Stimulated activated naive CD4-positive, alpha-beta T cell treated with Interleukin-2 at 50 U/mL for 16 hours (primary cell): ENCODE measurements at places on chromosomes 7 and 10.

DNA sequence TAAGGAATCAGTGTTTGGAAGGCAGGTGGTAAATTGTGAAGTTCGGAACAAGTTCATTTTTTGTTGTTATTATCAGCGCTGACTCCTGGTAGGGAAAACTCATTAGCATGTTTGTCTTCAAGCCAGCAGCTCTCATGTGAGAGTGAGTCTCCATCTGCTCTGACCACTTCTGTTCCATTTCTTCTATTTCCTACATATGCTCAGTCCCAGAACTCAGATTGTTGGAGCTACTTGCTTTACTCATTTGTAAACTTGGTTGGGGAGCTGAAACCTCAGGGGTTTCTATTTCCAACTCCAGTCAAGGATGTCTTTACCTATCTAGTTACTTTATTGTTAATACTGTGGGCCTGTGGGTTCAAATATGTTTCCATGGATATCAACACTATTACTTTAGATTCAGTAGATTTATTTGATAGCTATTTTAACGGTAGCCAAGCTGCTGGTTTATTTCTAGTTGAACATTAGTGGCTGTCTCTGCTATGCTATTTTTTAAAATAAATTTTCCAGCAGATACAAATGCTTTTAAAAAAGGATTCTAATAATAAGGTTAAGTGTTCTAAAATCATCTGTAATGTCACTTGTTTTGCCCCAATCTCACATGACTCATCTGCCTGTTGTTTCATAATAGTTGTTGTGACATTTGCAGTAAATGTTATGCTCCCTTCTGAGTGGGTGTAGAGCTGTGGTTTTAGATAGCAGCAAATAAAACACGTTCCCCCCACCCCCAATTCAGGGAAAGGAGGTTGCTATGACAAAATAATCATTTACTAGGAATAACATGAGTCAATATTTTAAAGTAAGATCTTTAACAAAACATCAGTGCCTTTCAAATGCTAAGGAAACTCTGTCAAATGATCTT lies 143.3 kb downstream of the HDAC9 start:
- DNase-seq, result peak; percentile 9

GRCh38 chr10:55024713-55025112 lies 223.7 kb upstream of the PCDH15 start:
- no peak for DNase-seq

DNA sequence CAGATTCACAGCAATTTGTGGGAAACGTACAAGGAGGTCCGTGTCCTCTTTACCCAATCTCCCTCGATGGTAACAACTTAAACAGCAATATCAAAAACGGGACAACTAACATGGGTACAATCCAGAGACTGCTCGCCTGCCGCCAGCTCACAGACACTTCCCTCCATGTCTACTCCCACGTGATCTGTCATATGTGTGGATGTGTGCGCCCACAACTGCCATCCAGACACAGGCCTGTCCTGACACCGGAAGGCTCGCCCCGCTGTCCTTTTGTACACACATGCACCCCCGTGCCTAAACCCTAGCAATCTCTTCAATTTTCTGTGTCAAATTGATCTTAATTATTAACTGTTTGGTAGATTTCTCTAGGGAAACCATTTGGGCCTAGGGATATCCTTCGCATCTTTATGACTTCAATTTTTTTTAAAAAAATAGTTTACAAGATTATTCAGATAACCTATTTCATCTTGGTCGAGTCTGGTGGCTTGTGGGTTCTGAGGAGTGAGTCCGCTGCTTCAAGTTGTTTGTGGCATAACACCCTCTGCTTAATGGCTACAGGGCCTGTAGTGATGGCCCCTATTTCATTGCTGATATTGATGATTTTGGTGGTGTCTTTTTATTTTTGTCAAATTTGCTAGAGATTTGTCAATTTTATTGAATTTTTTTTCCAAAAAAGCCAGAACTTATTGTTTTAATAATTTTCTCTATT lies 260.6 kb downstream of the MAD1L1 start:
- DNase-seq, result no peak

GRCh38 chr10:68471586-68472408 lies at the start of gene DNA2:
TSS of gene DNA2 (minus strand) at chr10:68471973. CDS start at chr10:68471864, 109 bp downstream.
- peak; percentile 64 for DNase-seq

DNA sequence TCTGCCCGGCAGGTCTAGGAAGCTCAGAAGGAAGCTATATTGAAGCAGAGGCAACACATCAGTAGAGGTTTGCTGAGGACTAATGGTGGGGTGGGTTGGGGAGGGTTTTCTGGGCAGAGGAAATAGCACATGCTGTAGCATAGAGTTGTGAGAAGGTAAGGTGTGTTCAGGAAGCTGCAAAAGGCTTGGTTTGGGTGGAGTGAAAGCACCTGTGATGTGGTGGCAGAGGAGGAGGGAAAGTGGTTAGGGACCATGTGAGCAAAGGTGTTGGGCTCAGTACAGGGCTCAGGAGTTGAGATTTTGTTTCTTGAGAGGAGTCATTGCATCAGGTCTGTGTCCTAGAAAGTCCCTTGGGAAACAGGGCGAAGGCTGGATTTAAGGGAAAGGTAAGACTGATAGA lies 294.6 kb downstream of the SORCS3 start:
- no peak for DNase-seq

GRCh38 chr7:130641497-130641896 lies 27.1 kb downstream of the COPG2 start:
- no peak for DNase-seq

DNA sequence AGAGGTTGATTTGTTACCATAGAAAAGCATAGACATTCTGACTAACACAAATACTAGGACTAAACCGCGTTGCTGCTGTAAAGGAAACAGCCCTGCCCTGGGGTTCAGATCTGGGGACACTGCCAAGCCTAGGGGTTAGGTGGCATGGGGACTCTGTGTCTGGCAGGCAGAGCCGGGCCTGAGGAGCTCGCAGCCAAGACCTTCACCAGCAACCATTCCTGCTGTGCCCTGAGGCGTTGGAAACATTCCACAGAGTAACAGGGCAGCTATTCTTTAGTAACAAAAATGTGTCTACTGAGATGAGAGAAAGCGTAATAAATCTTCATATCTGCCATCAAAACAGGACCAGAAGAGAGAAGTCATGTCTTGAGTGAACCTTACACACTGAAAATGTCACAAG lies 280.5 kb downstream of the POM121L12 start:
- DNase-seq, result no peak

DNA sequence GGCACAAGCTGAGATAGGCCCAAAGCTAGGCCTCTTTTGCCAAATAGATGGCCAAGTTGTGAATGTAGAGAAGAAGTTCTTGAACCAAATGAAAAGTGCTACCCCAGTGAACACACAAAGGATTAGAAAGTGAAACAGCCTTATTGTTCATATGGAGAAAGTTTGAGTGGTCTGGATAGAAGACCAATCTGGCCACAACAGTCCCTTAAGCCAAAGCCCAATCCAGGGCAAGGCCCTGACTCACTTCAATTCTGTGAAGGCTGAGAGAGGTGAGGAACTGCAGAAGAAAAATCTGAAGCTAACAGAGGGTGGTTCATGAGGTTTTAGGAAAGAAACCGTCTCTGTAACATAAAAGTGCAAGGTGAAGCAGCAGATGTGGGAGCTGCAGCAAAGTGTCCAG lies 18.7 kb upstream of the ATP6V0A4 start:
- DNase-seq, result no peak

DNA sequence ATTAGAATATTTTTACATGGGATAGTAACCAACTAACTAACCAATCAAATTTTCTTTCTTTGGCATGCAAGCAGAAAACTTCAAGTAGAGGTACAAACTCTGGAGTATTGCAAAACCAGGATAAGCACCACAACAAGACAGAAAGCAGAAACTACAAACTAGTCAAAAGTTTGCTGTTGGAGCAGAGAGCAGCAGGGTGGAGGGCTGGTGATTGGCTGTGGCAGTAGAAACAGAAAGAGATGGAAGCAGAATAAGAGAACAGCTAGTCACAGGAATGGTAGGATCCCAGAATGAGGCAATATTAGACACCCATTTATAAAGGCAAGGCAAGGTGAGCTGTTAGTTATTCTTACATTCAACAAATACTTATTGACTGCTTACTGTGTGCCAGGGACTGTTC lies 6.8 kb upstream of the MACC1 start:
- DNase-seq, result no peak

- DNase-seq, result no peak
Observed at GRCh38 chr10:84994722-84995121, 666.3 kb downstream of the CCSER2 start.

DNA sequence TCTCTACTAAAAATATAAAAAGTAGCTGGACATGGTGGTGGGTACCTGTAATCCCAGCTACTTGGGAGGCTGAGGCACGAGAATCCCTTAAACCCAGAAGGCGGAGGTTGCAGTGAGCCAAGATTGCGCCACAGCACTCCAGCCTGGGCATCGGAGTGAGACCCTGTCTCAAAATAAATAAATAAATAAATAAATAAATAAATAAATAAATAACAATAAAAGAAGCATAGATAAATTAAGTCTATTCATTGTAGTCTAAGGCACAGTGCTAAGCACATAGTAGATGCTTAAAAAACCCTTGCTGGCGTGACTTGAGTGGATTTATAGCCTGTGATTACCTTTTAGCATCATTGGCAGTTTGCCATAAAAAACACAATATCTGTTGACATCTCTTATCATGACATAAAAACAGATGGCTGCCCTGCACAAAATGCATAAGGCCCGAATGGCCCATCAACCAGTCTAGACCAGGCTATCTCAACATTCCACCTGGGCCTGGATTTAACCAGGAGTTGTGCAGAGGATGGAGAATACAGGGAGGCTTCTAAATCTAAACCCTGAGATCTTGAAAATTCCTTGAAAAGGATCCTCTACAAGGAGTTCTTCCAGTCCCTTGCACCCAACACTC lies 94.9 kb downstream of the PRLHR start:
- DNase-seq, result no peak

- DNase-seq, result no peak
Observed at GRCh38 chr7:106927536-106927935, 62.5 kb downstream of the PIK3CG start.

GRCh38 chr7:129146237-129146979 lies 1.9 kb downstream of the TSPAN33 start:
- DNase-seq, result no peak

DNA sequence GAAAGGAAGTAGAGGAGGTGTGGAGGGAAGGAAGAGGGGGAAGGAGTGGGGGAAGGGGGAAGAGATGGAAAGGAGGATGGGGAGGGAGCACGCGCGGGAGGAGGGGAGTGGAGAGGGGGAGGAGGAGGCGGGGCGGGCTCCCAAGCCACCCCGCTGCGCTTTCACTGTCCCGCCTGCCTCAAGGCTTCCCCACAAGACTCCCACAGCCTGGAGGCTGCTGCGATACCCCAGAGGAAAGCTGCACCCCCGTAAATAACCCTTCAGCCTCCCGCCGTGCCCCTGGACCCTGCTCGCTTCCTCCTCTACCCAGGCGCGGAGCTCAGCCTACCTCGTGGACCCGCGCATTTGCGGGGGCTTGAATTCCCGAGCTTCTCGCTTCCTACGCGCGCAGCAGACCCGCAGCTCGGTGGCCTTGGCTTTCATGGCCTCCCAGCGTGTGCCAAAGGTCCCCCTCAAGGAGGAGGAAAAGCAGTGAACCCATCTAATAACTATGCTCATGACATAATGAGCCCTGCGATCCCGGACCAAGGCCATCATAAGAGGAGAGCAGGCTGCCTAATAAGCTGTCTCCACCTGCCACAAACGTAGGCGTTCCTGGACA lies at the start of gene C10orf67:
Gene C10orf67 (minus strand): TSS at position 557 of the 601 bp plus-strand sequence. CDS start 23 bp downstream, at position 534.
- DNase-seq, result no peak

DNA sequence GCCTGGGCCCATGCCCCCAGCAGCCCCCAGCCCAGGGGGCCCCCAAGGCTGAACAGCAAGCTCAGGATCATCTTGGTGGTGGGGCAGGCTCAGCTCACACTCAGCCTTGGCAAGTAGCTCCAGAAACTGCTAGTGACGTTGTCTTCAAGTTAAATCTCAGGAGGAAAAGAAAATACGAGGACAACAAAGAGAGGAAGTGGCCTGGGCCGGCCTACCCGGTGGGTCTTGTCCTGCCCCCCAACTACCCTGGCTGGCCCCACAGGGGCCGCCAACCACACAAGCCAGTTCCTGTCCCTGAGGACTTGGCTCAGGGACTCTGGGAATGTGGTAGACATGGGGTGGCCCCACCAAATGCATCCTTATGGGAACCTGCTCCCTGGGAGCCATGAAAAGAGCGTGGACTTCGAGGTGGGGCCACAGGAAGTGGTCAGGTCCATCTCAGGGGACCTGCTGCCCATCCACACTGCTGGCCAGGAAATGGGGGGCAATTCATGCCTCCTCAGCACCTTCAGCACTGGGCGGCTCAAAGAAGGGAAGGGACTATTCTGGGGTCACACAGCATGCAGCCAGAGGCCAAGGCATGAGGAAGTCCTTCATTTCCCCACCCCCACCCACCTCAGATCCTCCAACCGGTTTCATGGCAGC lies at the start of gene MMRN2:
Gene MMRN2 (minus strand): TSS at position 145 of the 645 bp plus-strand sequence. CDS start 74 bp downstream, at position 71.
- no peak for DNase-seq

DNA sequence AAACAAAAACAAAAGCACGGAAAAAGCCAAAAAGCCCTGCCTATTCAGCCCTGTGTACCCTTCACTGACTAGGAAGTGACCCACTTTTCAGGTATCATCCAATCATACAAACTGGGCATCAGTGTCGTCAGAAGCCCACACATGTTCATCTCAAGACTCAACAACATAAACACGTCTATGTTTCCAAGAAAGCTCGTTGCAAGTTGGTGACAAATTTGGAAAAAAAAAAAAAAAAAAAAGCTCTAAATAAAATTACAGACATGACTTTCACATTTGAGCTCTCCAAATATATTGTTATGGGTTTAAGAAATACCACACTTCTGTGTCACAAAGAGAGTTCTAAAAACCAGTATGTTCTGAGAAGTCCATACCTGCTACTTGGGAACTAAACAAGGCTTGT lies 204.7 kb upstream of the KLF14 start:
- no peak for DNase-seq

- no peak for DNase-seq
Observed at GRCh38 chr7:92665926-92666325, 75.7 kb upstream of the FAM133B start.

DNA sequence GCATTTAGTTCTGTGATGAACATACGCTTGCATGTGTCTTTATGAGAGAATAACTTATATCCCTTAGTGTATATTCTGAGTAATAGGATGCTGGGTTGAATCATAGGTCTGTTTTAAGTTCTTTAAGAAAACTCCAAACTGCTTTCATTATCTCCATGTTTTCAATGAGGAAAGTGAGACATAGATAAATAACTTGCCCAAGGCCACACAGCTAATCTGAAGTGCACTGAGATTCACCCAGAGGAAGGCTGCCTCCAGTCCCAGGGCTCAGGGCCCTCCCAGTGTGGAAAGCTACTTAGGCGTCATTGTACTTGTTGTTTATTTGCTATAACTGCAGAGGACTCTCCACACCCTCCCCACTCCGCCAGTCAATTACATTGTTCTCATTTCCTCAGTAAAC lies 126.7 kb downstream of the INHBA start:
- no peak for DNase-seq

GRCh38 chr7:81562581-81562980 lies 207.3 kb downstream of the HGF start:
- DNase-seq, result no peak

GRCh38 chr7:120837599-120837998 lies 20.3 kb downstream of the TSPAN12 start:
- DNase-seq, result no peak

GRCh38 chr10:131775433-131775832 lies 125.4 kb upstream of the PPP2R2D start:
- DNase-seq, result no peak
